ENCODE measurements at places on chromosomes 12 and 14.
A peak's percentile ranks its signal among the peaks of the same experiment; 100 is the strongest.

DNA sequence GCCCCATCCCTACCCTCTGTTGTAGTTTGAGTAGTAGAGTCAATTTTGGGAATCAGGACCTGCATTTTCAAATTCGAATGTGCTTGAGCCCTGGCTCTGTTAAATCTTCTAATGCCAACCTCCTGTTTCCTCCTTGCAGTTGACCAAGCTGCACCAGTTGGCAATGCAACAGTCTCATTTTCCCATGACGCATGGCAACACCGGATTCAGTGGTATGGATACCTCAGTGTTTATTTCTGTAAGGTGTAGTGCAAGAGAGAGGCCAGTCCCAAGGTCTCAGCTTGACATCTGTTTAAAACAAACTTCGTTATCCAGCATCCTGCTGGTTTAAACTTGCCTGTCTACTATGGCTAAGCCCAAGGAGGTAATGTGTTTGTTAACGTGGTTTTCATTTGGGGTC lies 15.2 kb downstream of the PCBP2 start:
- no peak for DNase-seq

- DNase-seq, result no peak
Observed at GRCh38 chr14:96938946-96939345, 141.8 kb downstream of the VRK1 start.

- DNase-seq, result peak; percentile 6
Observed at GRCh38 chr14:103594265-103594664, 31.5 kb downstream of the COA8 start.

- DNase-seq, result no peak
Observed at GRCh38 chr14:101225157-101226152, 321.9 kb upstream of the RTL1 start.

DNA sequence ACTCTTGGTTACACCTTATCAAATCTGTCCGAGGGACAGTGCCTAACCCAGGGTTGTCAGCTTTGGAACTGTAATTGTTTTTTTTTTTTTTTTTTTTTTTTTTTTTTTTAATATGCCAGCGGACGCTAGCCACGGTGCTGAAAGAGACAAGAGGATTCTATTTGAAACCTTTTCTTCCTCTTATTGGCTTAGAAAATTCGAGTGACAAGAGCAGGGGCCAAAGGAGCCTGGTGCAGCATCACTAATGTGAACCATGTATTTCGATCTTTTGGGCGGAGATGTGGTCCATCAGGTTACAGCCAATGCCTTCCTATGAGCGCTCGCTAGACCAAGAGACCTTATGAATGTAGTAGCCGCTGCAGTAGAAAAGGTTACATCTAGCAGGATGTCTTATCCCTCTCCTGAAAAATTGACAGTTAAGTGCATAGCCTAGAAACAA lies 922 bp downstream of the PTPRR start:
- no peak for DNase-seq

- peak; percentile 20 for DNase-seq
Observed at GRCh38 chr14:54776361-54777001, 126.1 kb downstream of the GCH1 start.

DNA sequence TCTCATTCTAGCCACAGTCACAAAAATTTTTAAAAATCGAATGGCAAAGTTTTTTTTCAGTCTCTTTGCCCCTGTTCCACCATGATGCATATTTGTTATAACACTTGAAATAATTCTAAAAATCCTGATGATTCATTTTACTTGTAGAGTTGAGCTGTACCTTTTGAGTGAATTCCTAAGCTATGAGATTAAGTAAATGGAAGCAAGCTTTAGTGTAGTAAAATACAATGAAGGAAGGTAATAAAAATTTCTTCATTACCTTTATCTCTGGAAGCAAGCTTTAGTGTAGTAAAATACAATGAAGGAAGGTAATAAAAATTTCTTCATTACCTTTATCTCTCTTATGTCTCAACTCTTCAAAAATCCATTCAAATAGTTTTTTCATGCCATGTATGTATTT lies 46.1 kb downstream of the TMTC3 start:
- no peak for DNase-seq

GRCh38 chr12:15411842-15412241 lies 89.5 kb downstream of the PTPRO start:
- DNase-seq, result no peak

GRCh38 chr12:56769868-56770267 lies 6.7 kb downstream of the HSD17B6 start:
- no peak for DNase-seq

DNA sequence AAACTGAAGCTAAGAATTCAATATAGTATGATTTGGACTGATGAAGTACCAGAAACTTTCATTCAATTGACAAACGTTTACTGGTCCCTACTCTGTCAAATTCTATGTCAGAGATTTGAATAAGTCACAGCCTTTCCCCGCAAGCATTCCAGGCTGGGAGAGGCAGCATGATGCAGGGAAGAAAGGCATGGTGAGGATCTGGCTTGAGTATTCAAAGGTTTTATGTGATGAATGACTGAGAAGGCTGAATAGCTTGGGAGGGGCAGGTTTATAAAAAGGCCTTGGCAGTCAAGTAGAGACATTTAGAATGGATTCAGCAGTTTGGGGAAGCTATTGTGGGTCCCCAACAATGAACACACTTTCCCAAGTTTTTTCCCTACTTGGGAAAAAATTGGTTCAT lies 431.8 kb downstream of the DPF3 start:
- DNase-seq, result no peak

- DNase-seq, result peak; percentile 18
Observed at GRCh38 chr14:70665448-70666360, 24.0 kb downstream of the TTC9 start.

GRCh38 chr14:76647697-76648298 lies 113.5 kb upstream of the VASH1 start:
- DNase-seq, result peak; percentile 47

GRCh38 chr12:80704420-80704819 lies 3.0 kb upstream of the MYF6 start:
- no peak for DNase-seq

- no peak for DNase-seq
Observed at GRCh38 chr14:73746520-73747378, 32.6 kb upstream of the PNMA1 start.

DNA sequence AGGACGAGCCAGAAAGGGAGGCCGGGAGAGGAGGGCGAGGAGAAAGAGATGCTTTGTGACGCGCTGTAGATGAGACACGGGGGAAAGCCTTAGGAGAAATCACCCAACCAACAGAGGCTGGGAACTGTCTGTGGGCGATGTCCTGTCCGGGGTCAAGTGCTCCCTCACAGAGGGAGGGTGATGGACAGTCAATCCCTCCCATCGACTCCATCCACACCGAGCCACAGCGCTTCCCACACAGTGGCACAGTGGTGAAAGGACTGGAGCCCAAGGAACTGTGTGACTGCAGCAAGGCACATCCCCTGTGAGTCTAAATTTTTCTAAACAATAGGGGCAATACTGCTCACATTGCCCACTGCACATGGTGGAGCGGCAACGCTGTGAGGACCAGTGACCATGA lies 89.1 kb downstream of the TTC7B start:
- no peak for DNase-seq

GRCh38 chr14:106268013-106268727 lies 741.8 kb downstream of the TMEM121 start:
- DNase-seq, result no peak

DNA sequence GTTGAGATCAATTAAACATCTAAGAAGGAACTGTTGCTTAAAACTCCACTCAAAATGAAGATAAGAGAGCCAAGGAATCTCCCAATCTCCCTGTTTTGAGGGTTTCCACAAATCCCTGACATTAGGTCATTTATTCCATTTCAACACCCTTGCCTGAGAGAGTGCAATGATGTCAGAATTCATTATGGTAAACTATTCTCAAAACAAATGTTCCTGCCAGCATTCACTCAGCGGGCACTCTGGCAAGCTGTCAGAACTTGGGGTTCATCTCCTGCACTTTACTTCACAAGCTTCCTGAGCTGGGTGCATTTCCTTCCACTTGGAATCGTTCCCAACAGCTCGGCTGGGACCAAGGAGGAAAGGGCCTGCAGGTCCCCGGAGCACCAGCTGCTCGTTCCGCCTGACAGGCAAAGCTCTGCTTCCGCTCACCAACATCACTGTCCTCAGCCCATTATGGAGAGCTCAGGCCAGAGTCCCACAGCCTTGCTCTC lies 117.8 kb downstream of the TTC7B start:
- peak; percentile 5 for DNase-seq

- no peak for DNase-seq
Observed at GRCh38 chr12:87599459-87599858, 429.7 kb downstream of the C12orf50 start.

DNA sequence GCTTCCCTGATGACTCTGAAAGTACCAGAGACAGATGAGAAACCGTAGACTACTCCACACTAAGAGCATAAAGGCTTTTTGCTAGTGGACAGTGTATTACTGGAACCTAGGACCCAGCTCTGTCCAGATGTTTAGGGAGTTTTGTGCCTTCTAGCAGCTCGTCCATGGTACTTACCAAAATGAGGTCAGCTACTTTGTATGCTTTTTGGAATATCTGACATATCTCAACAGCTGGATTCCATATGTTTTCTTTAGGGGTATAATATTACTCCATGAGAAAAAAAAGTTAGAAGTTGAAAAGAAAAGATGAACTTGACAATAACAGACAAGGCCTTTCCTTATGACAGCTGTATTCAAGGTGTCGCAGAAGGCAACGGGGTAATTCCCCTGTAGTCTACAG lies 32.1 kb upstream of the FRMD6 start:
- DNase-seq, result no peak

- DNase-seq, result no peak
Observed at GRCh38 chr14:63752449-63753169, 24.7 kb upstream of the SGPP1 start.

DNA sequence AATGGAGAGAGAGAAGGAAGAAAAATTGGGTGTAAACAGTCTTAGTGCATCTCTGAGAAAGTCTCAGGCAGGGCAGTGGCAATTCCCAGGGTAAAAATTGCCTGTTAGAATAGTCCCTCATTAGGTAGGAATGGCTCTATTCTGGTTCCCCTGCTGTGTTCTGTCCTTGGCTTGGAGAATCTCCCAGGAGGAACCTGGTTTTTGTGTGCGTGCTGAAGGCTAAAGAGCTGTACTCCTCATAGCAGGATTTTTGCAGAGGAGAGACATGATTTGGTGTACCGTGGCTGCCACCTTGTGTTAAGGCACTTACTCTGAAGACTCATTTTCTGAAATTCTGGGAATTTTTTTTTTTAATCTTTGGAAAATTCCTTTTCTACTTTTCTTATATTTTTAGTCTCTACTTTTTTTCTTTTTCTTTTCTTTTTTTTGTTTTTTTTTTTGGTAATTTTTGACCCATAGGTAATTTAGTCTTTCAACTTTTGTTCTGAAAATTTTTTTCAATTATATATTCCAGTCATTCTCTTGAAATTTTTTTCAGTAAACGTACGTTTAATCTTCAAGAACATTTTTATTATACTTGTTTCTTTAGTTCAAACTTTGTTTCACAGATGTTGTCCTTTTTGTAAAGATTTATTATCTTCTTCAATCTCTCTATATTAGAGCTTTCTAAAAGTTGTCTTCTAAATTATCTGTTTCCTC lies 63.8 kb downstream of the FBXO33 start:
- DNase-seq, result peak; percentile 53

GRCh38 chr14:65926935-65927700 lies 514.6 kb downstream of the FUT8 start:
- DNase-seq, result no peak

DNA sequence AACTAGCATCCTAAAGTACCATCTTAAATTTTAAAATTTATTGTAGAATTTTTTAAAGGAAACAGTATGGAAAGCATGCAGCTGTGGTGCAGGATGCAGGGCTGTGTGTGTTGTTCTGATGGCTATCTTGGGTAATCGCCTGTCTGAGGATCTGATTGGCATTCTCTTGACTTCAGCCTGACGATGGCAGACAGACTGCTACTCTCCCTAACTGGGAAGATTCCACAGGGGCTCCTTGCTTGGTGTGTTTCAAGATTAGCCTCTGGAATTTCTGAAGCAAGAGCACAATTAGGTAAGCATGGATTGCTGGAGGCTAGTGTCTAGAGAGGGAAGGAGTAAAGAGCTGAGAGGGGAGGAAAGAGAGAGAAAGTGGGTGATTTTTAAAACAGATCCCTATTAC lies 696.8 kb upstream of the LRFN5 start:
- no peak for DNase-seq

DNA sequence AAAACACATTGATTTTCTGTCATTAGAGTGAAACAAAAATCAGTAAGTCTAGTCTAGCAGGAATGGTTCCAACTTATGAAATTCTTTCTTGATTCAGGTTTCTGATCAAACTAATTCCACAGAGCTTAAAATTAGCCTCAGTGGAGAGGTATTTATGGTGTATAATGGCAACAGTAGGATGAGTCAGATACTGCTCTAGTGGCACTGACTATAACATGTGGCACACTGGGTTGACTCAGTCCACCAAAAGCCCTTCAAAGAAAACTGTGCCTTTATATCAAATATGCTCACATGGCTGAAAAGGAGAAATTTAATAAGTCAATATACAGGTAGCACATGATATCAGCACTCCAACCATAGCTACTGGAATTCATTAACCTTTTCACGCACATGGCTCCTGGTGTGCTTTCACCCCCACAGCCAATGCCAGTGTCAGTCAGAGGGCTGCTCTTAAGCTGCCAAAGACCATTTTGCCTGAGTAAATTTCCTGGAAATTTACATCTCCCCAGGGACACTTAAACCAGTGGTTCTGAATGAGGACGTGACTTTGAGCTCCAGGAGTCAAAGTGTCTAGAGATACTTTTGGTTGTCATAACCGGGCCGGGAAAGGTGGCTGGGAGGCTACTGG lies 21.7 kb upstream of the CATSPERB start:
- DNase-seq, result no peak

GRCh38 chr12:52085682-52086180 lies 6.2 kb downstream of the SMIM41 start:
- DNase-seq, result no peak

DNA sequence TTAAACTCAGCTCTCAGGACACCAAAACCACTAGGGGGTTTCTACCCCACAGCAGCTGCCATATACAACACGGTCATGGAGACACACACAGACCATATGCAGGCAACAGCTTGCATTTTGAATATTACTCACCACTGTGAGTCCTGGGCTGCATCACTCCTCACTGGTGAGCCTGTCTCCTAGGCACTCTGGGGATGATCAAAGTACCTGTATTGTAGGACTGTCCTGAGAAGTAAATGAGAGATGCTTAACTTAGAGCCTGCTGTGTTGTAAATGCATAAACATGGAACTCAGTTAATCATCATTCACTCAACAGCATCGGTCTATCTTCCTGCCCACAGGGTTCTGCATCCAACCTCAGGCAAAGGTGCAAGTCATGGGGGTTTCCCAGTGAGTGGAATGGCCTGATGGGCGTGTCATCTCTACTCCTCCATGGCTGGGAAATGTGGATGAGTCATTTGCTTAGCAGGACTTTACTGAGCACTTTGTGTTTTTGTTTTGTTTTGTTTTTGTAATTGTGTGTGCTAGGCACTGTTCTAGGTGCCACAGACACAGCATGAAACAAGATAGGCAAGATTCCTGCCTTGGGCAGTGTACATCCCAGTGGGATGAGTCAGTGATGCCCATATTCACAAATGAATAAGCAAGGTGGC lies 1141.2 kb upstream of the TMEM132C start:
- DNase-seq, result no peak

- DNase-seq, result no peak
Observed at GRCh38 chr12:46470036-46470627, 97.6 kb upstream of the SLC38A2 start.
